ENCODE measurements at places on chromosomes 7 and 10. TPM values are rescaled to one million over a fixed set of nuclear protein-coding genes. Genes with fewer than 3 reads are reported as not detected.

DNA sequence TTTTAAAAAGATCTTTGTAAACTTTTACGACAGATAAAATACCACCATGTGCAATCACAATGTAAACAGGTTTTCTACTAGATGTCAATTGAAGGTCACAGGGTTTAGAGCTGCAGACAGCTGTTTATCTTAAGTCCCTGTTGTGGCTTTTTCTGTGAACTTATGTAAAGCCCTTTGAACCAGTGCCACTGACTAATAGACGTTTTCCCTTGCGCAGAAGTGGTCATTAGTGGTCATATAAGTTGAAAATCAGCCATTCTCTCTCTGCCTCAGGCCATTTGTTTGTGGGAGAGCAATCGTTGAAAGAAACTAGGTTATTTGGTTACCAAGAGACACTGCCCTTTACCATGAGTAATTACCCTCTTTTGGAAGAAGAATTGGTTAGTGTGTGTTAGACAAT, 23.9 kb downstream of the CACNB2 start:
- no peak for DNase-seq

DNA sequence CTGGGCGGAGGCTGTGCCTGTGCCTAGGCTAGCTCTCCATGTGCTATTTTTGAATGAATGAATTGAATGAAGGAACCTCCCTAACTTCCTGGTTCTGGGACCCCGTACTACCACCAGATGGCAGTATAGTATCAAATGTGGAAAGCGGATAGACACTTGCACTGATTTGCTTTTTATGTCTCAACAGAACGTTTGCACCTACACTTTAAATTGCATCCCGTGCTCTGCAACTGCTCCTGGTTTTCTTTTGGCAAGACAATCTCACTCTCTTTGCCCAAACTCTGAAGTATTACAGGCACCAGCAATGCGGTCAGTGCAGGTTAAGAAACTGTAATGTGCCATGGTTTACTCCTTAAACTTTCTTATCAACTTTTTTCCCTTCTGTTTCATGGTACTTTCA, 6.5 kb downstream of the FZD8 start:
- DNase-seq: peak; percentile 48

DNA sequence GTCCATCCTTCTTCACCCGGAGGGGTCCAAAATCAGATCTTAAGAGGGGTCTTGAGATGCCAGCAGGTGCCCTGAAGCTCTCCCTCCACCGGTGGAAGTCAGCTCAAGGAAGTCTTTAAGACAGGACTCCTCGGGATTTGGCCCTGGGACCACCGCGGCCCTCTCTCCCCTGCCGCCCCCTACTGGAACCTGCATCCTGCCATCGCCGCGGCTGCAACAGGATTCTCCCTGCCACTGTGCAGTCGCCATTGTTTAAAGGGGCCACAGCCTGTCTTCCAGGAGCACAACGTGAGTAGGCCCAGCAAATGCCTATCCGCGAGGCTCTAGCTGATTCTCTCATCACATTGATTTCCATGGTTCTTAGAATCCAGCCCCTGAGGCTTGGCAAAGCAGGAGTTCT, 324.3 kb downstream of the ZNF716 start:
- DNase-seq: no peak

- DNase-seq: no peak
These were observed 22.6 kb upstream of the ABLIM1 start for GRCh38 chr10:114680543-114681117.

GRCh38 chr10:72851509-72851908, 42.0 kb upstream of the OIT3 start:
- DNase-seq: no peak

DNA sequence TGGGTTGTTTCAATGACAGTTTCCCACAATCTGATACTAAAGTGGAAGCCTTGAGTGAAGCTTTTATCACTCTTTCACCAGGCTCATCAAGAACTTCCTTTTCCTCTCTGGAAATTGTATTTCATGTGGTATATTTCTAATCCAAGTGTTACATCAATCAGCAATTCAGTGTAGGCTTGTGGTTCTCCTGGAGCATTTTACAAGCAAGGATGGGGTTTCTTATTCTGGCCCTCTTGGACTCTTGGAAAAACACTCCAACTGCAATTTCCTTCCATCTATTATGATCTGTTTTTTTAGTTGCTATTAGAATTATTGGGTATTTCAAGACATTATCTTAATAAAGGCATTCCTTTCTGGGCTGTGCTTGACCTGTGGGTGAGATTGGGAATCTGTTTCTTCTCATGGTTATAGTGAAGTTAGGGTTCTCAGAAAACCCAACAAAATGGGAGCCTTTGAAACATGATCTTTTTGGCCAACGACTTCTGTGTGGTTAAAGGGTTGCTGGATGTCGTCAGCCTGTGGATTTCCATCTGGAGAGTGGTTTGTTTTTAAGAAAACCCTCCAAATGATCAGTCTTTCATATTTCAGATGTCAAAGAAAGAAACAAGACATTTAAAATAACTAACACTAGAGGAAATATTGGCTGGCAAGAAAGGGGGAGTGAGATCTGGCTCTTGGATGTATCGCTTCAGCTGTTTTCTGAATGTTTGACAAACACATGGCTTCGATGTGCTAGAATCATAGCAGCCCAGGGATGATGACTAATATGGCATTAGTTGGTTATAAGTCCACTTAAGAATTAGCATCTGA, 540.2 kb downstream of the LRMDA start:
- no peak for DNase-seq

GRCh38 chr7:6015917-6016652, 7.0 kb downstream of the AIMP2 start:
- DNase-seq: peak; percentile 26

DNA sequence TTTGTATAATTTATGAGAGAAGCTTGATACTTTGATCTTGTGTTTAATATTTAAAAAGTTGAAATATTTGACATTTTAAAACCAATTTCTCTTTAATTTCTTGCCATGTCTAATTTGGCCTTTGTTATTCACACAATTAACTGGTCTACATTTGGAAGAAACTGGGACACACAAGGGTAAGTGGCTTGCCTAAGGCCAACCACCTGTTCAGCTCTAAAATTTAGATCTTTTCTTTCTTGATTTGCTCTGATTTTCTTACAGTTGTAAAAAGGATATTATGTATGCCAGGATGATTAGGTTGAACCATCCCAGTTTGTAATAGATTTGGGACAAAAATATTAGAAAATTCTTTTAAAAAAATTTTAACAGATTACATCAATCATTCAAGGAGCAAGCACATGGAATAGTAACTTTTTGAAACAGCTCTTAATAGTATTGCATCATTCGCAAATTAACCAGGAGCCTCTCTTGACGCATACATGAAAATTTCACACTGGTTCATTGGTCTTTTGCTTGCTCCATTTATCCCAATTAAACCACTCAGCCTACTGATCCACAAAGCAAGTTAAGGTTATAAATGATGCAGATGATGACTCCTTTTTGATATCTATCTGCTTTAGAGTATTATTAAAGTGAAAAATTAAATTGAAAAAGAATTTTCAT, 222.4 kb upstream of the SLC26A5 start:
- DNase-seq: no peak

The ZNF727 gene
- not detected for total RNA-seq

The RAMP3 gene
- total RNA-seq: not detected

DNA sequence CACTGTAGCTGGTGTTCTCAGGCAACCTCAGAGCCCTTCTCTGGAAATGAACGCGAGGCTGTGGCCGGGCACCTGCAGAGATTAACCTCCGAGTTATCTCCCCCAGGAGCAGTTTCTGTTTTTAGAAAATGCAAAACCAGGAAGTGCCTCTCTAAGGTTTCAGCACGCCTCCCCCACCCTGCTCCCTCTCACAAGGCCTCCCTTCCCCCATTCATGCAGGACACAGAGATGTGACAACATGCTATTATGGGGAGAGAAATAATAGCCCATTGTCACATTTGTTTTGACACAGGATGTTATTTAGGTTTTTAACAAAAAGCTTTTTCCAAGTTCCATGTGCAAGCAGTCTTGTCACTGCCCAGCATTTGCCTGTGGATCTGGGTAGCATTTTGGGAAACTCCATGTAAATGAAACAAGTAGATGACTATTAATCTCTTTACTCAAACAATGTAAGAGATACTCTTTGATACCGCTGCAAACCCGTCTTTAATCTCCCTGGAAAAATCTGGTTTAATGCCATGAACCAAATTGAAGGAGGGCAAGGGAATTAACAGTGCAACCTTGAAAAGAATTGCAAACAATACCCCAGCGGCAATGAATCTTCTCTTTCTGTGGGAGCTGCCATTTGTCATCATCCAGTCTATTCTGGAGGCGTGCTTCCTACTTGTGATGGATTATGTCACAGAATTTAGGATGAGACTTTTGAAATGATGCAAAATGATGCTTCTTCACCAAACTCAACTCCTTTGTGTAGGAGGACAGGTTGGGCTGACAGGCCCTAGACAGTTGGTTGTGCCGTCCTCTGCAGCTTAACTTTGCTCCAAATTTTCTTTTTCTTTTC, 86.5 kb upstream of the NMT2 start:
- peak; percentile 56 for DNase-seq

DNA sequence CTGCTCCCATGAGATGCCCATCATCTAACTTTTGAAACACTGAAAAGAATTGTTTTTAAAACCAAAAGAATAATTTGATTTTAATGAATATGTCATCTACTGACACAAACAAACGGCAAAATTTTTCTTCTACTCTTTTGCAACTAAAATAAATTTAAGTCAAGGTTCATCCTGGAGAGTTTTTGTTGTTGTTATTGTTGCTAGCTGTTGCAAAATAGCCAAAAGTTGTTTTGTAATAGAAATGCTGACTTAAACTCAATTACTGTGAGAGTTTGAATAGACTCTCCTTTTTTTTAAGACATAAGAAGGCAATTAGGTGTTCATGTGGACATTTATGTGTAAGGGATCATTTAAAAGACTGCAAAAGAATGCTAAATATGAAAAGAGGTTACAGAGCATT, 146.0 kb upstream of the SEM1 start:
- DNase-seq: no peak

DNA sequence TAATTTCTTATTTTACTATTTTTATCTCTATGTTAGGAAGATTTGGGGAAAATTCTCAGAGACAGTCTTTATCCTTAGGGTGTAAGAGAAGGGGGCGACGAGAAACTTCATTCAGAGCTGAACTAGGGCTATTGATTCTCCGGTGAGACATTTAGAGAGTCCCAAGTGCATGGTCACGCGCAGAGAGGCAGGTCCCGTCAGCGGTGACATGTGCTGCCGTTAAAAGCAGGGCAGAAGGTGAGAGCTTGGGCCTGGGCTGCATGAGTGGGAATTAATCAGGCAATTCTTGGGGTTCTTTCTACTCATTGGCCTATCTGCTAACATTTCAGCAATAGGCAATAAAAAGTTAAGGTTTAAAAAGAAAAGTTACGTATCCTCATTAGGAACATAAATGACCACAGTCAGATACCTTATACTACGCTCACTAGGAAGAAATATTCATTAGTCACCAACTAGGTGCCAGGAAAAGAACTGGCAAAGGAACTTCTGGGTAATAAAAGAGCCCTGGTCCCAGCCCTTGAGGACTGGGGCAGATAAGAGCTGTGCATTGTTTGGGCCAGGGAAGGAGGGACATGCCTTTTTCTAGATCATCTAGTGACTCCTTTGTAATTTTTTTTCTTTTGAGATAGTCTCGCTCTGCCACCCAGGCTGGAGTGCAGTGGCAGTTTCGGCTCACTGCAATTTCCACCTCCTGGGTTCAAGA, 21.2 kb downstream of the PRKCQ start:
- DNase-seq: peak; percentile 58

- no peak for DNase-seq
These were observed 139.9 kb downstream of the ARL4A start for GRCh38 chr7:12827219-12827821.

The LDB3 gene
- 0.09 TPM for total RNA-seq

DNA sequence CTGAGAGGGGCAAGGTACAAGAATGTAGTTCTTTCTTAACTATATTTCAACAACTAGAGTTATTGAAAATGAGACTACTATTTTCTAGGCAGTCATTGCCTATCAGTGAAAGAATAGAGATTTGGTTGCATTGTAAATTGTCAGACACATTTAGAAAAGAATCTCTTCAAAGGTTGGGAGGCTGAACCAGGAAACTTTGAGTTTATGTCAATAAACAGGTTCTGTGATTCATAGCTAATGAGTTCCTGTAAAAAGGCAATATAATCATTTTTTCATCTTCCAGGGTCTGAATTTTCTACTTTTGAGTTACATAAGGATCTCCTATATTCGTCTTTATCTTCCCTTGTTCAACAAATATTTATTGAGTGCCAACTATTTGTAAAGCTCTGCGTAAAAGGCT, 47.1 kb downstream of the MAGI2 start:
- no peak for DNase-seq

The CRYGN gene
- total RNA-seq: 0.16 TPM

DNA sequence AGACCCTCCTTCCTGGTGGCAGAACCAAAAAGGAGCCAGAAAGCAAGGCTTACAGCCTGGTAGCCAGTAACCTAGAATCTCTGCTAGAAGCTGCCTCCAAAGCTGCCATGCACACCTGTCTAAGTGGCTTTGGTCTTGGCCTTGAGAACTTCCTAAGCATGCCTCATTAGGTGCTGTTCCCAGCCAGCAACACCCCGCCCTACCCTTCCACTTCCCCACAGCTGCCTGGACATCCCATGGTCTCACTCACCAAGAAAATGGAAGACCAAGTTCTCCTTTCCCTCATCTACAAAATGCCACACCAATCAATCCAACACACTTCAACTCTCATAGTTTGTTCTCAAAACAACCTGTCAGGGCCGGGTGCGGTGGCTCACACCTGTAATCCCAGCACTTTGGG, 4.2 kb downstream of the PSAP start:
- no peak for DNase-seq

DNA sequence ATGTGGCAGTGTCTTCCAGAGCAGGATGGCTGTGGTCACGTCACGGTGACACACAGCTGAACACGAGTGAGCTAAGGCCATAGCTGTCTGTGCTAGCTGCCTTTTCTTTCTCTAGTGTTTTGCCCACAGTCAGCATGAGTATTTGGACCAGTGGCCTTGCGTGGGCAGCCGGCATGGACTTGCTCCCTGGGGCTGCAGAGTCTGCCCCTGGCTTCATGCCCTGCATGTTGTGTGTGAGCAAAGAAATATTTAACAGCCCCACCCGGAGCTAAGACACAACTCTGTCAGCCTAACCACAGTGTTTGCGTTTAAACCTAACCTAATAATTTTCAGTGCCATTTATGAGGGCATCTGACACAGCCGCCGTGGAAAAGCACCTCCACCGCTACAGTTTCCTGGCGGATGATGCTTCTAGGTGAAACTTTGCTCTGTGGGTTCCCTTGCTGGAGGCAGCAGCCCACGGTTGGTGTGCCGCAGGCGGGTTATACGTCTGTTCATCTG, 14.6 kb downstream of the CHST12 start:
- DNase-seq: peak; percentile 87

DNA sequence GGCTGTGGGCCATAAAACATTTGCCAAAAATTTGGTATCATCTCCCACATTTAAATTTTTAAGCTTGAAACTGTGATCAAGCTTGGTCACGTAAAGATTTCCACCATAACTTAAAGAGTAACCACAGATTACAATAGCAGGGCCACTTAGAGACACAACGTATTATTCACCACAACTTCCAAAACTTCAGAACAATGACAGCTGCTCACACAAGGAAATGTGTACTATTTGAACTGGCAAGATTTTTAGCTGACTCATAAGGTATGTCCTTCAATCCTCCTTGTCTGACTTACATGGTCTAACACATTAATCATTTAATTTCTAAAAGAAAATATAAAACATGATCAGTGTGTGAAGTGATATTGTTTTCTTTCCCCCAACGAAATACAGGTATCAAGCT, 234.5 kb downstream of the PARD3 start:
- DNase-seq: no peak

- no peak for DNase-seq
These were observed 114.8 kb upstream of the ADO start for GRCh38 chr10:62689712-62690111.

- DNase-seq: no peak
These were observed 53.7 kb downstream of the PFKFB3 start for GRCh38 chr10:6256439-6256838.

Measured in activated CD8-positive, alpha-beta T cell treated with anti-CD3 and anti-CD28 coated beads for 36 hours (primary cell).